Activated CD4-positive, alpha-beta T cell treated with anti-CD3 and anti-CD28 coated beads, Interleukin-10, Interleukin-2, amounts not matched to agents 100 ng/mL and 50 ng/mL, durations not matched to agents 16 hours and 8 hours (primary cell): ENCODE measurements at places on chromosomes 7 and 10.

DNA sequence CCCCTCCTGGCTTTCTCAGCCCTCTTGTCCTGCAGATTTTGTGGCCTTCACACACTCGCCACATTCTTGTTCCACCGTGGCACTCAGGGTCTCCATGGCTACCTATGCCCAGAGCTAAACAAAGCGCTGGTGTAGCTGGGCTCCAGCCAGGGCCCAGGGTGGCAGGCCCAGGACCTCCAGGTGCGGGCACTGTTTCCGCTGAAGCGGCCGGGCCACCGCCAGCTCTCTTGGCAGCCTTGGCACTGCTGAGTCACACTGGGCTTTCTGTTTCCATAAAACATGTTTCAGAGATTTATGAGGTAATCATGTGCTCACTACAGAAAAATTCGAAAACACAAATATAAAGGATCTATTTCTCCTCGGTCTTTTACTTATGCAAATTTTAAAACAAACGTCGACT is 51.3 kb downstream of the AOC1 start:
- peak; percentile 36 for DNase-seq

DNA sequence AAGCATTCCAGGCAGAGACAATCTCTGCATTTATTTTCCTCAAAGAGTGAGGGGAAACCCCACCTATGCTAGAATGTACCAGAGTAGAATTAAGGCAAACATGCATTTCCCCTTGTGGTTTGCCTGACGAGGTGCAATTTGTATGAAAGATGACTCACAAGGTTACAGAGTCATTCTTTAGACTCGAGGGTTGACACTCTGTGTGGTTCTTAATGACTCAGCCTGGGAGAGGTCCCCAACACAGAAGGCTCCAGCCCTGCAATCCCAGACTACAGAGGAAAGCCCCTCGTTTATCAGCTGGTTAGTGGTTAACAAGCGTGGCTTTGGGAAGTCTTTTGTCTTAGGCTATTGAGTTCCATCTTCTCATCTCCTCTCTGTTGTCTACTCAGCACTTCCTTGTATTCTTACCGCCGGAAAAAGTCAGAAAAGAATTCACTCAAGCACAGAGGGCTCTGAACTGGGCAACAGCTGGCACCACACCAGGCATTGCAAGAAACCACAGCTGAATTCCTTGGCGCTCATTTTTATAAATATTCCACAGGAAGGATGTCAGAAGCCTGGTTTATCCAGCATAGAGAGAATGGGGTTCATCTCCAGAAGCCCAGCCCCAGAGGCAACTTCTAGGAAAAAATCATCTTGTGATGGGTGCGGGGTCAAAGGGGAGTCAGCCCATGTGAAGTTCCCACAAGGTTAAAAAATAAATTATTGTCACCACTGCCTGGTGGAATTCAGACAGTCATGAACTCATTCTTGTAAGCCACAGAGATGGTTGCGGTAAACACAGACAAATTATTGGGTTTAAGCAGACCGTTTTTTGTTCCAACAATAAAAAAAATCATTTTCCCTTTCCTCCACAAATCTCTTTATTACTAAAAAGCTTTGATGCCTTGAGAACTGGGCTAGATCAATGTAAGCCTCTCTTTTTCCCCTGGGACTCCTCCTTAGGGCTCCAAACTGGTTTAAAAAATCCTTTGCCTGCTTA is 24.5 kb upstream of the SVIL start:
- peak; percentile 93 for DNase-seq

DNA sequence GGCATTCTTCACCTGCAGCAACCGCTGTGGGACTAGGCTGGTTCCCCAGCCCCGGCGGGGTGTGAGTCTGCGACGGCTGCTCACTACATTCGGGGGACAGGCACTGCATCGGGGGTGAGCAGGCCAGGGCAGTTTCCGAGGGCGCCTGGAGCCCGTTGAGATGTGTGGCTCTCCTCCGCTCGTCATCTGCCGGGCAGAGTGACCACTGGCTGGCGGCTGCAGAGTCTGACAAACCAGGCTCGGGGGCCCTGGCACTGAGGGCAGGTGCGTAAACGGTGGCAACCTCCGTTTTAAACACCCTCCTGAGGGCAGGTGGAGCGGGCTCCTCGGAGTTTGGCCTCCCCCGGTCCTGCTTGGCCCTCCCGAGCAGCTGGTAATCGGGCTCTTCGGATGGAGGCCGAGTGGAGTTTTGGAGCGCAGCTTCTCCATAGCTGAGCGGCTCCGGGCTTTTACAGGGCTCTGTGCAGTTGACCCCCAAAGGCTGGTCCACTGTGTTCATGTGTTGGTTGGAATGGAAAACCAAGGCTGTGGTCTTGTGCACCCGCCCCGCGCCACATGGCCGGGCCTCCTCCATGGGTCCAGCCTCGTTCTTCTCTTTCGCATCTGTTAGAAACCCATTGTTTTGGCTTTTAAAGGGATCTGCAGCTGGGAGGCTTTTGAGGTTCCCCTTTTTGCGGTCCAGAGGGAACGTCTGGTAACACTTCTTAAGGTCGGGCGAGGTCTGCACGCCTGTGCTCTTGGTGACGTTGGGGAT is 20.9 kb downstream of the INSYN2A start:
- no peak for DNase-seq

GRCh38 chr7:107939573-107940489 is 48.8 kb downstream of the DLD start:
- no peak for DNase-seq

DNA sequence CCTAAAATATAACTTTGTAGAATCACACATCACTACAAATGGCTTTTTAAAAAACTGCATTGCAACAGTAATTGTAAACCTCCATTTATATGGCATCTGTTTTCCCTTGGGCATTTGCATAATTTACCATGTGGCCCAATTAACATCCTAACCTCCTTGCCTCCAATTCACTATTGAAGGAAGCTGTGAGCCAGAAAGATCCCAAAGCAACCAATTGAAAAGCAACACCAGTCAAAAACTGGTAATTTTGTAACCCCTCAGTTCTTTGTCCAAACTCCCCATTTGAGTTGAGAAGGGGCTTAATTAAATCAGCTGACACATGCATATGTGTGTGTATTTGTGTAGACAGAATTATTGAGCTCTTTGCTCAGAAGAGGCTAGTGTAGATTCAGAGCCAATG is 90.3 kb downstream of the FAM13C start:
- no peak for DNase-seq

- no peak for DNase-seq
Measured at GRCh38 chr7:106018566-106019469, 55.8 kb downstream of the CDHR3 start.

DNA sequence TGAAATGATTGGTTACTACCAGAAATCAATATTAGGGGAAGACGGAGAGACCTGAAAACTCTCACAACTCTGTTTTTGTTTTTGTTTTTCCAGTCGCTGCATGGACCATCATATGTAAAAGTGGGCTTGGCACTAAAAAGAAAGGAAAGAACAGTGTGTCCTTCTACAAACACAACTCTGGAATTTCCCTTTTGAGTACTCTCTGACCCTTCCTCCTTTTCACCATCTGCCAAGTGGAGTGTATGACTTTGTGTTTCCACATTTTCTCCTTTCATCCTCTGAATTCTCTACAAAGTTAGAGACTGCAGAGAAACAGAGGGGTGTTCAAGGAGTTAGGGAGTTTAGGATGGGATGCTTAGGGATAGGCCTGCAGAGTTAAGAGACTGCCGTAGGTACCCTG is 92.0 kb downstream of the MDFIC start:
- DNase-seq = no peak

DNA sequence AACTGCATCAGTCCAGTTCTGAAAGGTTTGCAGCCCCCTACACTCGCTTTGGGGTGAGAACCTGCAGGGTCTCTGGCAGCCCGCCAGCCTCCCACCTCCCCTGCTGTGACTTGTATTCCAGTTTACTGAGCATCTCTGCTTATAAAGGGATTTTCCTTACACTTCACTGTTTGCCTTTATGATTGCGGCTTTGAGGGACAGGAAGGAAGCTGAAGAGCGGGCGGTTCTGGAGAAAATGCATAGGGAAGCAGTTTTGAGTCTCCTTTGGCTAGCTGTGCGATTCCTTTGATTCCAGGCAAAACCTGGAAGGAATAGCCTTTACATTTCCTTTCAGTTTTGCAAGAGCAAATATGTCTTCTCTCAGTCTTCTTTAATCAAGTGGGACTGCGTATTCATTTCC is 65.0 kb upstream of the TRIM8 start:
- no peak for DNase-seq

DNA sequence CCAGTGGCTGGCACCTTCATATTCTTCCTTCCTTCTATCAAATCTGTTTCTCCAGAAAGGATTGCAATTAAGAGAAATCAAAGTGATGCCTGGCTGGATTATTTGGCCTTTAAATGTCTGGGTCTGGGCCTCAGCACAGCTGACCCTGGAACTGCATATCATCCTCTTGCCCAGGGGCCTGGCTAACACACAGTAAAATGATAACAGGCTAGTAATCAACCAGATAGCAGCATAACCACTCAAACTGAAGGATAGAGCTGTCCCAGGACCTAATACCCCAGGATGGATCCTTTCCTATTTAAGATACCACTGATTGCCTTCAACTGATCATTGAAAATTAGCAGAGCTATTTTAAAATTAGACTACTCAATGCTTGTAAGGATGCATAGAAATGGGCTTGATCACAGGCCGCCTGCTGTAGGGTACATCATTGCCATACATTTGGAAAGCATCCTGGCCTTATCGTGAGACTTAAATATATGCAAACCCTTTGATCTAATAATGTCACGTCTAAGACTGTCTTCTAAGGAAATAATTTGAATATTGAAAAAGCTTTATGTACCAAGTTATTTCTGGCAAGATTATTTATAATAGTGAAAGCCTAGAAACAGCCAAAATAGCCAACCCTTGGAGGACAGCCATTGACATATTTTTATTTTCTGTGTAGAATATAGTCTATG is 144.0 kb upstream of the CHST15 start:
- no peak for DNase-seq

DNA sequence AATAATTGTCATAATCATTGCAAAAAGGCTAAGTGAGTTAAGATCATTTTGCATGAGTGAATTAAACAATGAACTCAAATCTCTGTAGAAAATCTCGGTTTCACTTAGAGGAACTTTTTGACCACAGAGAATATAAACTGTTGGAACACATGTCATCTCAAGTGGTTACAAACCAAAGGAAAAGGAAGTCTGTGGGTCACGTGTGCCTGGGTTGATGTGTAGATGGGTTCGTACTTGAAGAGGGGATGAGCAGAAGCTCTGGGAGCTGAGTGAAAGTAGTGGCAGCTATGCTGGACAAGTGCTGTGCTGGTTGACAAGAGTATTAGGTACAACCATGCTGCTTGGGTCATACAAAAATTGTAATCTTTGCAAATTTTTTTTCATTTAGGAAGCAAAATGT is 35.0 kb downstream of the GLRX3 start:
- peak; percentile 84 for DNase-seq

DNA sequence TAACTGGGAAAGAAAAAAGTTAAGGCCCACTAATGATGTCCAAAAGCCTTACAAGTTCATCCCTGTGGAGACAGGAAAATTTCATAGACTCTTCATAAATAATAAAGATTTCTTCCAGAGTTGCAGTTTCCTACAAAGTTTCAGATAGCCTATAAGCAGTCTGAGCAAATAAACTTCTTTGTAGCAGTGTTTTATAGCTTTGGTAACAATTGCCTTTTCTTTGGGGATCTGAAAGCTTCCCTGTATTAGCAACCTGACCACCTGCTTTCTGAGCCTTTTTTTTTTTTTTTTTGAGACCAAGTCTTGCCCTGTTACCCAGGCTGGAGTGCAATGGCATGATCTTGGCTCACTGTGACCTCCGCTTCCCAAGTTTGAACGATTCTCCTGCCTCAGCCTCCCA is 150.0 kb downstream of the NRBF2 start:
- no peak for DNase-seq

DNA sequence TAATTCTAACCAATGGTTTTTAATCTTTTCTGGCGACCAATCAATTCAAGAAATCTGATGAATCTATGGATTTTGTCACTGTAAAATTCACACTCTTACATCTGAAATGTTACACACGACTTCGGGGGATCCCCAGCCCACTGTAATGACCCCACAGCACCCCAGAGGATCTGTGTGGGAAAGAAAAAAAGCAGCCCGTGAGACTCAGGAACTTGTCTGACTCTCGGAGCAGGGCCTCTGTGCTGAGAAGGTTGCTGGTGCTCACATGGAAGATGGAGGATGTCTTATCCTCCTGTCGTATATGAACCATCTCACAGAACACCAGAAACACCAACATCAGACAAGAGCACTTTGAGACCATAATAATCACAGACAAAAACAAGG is 228.4 kb upstream of the INHBA start:
- no peak for DNase-seq

DNA sequence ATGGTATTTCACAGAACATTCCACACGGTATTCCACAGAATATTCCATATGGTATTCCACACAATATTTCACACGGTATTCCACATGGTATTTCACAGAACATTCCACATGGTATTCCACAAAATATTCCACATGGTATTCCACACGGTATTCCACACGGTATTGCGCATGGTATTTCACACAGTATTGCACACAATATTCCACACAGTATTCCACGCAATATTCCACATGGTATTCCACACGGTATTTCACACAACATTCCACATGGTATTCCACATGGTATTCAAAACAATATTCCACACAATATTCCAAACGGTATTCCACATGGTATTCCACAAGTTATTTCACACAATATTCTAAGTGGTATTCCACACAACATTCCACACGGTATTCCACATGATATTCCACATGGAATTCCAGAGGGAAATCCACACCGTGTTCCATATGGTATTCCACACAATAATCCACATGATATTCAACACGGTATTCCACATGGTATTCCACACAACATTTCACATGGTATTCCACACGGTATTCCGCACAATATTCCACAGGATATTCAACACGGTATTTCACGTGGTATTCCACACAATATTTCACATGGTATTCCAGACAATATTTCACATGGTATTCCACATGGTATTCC is 136.7 kb upstream of the CHST15 start:
- no peak for DNase-seq

DNA sequence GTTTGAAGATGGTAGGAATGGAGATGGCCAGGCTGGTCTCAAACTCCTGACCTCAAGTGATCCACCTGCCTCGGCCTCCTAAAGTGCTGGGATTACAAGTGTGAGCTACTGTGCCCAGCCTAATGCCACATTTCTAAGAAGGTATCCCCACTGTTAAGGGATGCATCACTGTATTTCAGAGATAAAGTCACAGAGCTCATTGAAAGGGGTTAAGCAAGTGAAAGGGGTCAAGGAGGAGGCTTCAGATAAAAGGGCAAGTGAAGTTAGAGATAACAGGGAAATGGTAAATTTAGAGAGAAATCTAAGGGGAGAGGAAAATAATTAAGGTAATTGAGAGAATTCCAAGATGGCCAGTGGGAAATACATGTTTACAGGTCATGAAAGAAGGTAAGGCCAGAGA is 93.0 kb upstream of the SP4 start:
- no peak for DNase-seq
